NCI-H2029 (cell line): ENCODE measurements at places on chromosomes 4 and X.

- no peak for DNase-seq
These were observed 55.7 kb downstream of the LINC00632 start for GRCh38 chrX:140765043-140765784.

DNA sequence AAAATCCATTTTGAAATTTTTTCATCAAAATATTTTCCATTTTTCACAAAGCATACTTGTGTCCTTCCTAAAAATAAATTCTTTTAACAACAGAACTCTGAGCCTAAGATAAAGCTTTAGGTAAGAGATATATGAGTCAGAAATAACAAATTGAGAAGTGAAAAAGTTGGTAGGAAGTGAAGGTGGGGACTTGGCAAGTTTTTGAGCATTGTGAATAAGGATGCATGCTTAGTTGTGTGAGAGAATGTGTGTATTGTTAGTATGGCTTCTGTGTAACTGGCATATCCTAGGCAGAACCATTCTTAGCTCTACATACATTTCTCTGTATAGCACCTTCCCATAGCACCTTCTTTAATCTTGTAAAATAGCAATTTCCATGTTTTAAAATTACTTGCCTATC, 6.8 kb downstream of the ASB5 start:
- no peak for DNase-seq

GRCh38 chr4:185931375-185931774, 119.4 kb upstream of the SORBS2 start:
- DNase-seq: no peak

- DNase-seq: no peak
These were observed at the start of gene AFM for GRCh38 chr4:73481358-73481757. Gene AFM, plus strand, starts transcription at chr4:73481745. Its CDS starts 31 bp downstream, at chr4:73481776.

GRCh38 chr4:2304321-2304876, 42.5 kb upstream of the MXD4 start:
- DNase-seq: no peak
